ENCODE measurements at places on chromosomes 4 and X.

DNA sequence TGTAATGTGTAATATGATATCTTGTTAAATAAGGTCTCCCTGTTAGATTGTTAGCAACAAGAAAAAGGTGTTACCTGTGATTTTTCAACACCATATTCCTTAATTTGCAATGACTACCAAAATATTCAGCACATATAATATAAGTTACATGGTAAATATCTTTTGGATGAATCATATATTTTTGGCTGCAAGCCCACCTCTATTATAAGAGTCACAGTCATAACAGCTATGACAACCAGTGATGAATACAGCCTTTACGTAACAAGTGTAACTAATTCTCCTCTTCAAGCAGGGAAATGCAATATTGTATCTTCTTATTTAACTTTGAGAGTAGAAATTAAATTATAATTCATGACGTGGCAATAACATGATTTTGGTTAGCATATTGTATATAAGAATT lies 187.0 kb downstream of the NLGN4X start:
- DNase-seq: no peak

GRCh38 chrX:31178064-31178768 lies 106.4 kb upstream of the FTHL17 start:
- no peak for DNase-seq

GRCh38 chrX:5829060-5829459 lies 399.6 kb downstream of the NLGN4X start:
- no peak for DNase-seq

DNA sequence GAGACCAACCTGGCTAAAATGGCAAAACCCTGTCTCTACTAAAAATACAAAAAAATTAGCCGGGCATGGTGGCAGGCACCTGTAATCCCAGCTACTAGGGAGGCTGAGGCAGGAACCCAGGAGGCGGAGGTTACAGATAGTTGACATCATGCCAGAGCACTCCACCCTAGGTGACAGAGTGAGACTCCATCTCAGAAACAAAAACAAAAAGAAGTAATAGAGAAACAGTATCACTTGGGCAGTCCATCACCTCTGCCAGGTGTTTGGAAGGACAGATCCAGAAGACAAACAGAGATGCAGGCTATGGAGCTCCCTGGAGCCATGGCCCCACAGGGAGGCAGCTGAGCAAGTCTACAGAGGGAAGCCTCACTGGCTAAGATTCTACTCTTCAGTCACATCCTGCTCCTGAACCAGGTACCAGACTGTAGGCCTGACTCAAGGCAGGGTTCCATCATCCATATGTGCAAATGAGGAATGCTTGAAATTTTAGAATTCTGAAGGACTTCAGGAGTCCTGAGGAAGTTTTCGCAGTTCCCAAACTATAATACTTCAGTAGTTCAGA lies 81.4 kb upstream of the CPEB2 start:
- no peak for DNase-seq

- DNase-seq: no peak
Observed at GRCh38 chrX:12972243-12972642, 2.7 kb upstream of the TMSB4X start.

DNA sequence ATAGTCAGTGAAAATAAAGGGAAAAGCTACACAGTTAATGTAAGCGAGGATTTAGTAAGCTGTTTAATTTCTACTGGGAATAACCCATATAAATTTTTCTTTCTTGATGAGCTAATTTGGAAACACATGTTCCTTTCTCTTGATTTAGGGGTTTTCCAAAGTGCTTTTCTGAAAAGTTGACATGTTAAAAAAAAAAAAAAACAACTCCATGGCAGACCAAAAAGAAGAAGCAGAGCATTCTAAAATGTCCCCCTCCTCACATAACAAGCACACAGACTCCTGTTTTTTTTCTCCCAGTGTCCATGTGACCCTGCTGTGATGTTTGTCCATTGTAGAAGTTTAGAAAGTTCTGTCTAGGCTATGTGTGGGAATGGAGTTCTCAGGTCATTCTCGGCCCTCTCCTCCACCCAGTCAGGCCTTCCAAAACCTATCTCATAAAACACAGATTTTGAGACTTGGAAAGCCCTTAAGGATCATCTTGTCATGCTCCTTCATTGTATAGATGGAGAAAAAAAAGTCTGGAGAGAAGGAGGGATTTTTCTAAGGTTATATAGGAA lies 792 bp downstream of the CLIC2 start:
- DNase-seq: no peak

GRCh38 chr4:8176547-8177399 lies 18.2 kb upstream of the ABLIM2 start:
- DNase-seq: peak; percentile 74
